Caco-2 (cell line): ENCODE measurements at places on chromosomes 3 and 15. TPM values are rescaled to one million over a fixed set of nuclear protein-coding genes. Genes with fewer than 3 reads are reported as not detected.

The PRR20G gene
- total RNA-seq = not detected in 2 replicates

The ST3GAL6 gene
- total RNA-seq = 59.7 and 67.2 TPM in 2 replicates

The COL6A5 gene
- not detected in 2 replicates for total RNA-seq

The IQCF5 gene
- not detected in 2 replicates for total RNA-seq

The ROPN1 gene
- total RNA-seq = not detected in 2 replicates

The BCL2A1 gene
- not detected in 2 replicates for total RNA-seq

The INKA1 gene
- not detected in 2 replicates for total RNA-seq

The KCNAB1 gene
- 0.14 and 0.44 TPM in 2 replicates for total RNA-seq

The ATP13A4 gene
- total RNA-seq = 1.2 and 1.4 TPM in 2 replicates

DNA sequence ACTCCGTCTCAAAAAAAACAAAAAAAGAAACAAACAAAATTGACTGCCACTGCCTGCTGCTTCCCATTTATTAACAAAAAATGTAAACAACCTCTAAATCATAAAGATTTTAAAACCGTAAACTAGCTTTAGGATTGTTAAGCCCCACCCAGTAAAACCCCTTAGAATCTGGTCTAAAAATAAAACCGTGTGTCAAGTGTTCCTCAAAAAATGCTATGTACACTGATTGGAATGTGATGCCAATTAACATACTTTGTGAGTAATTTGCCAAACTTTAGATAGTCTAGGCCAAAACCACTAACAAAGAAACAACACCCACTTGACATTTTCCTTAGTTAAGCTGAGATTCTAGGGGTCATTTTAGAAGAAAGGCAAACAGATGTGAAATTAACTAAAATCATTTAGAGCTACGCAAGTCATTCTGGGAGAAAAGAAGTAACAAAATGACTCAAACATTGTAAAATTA lies 5.3 kb downstream of the RAF1 start:
- no peaks in the 10 kb centered on the region for H3K36me3 ChIP-seq
- no peaks in the 10 kb centered on the region for H3K27me3 ChIP-seq
- DNase-seq = no peak
- H3K4me1 ChIP-seq = peaks cover 24% of the 10 kb centered on the region
- H3K4me3 ChIP-seq = no peak overlapping the region

GRCh38 chr3:46904303-46905212 lies 27.0 kb downstream of the PTH1R start:
- H3K27me3 ChIP-seq = no peaks in the 10 kb centered on the region
- H3K27ac ChIP-seq = no peak overlapping the region
- no peak for DNase-seq
- H3K36me3 ChIP-seq = no peaks in the 10 kb centered on the region
- H3K4me1 ChIP-seq = no peaks in the 10 kb centered on the region

- no peak for DNase-seq
- no peaks in the 10 kb centered on the region for H3K27me3 ChIP-seq
- H3K4me1 ChIP-seq = no peaks in the 10 kb centered on the region
- no peak overlapping the region for H3K27ac ChIP-seq
- H3K36me3 ChIP-seq = no peaks in the 10 kb centered on the region
These were observed 15.3 kb downstream of the ST8SIA2 start for GRCh38 chr15:92409006-92409405.

DNA sequence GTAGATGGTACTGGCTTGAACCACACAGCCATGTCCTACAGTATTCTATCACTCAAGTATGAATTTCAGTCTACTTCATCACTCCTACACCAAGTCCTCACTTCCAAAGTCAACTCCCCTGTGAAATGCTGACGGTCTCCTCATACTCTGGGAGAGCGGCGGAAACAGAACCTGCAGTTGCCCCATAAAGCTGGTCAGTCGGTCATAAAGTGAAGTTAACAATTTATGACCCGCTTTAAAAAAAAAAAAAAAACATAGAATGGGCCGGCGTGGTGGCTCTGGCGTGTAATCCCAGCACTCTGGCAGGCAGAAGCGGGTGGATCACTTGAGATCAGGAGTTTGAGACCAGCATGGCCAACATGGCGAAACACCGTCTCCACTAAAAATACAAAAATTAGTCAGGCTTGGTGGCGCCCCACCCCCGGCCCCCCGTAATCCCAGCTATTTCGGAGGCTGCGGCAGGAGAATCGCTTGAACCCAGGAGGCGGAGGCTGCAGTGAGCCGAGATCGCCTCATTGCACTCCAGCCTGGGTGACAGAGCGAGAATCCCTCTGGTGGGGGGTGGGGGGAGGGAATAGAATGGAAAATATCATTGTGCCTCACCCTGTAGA lies 2.1 kb downstream of the TRANK1 start:
- no peak overlapping the region for H3K27ac ChIP-seq
- H3K27me3 ChIP-seq = no peaks in the 10 kb centered on the region
- no peaks in the 10 kb centered on the region for H3K36me3 ChIP-seq
- H3K4me3 ChIP-seq = no peak overlapping the region

- peaks cover 27% of the 10 kb centered on the region for H3K4me1 ChIP-seq
- DNase-seq = no peak
- H3K27ac ChIP-seq = peak overlapping the region; percentile 15
- no peaks in the 10 kb centered on the region for H3K27me3 ChIP-seq
- no peaks in the 10 kb centered on the region; the same call in 1 of the 2 replicates for H3K36me3 ChIP-seq
These were observed 24.3 kb upstream of the HEG1 start for GRCh38 chr3:125080077-125080476.

- no peak for DNase-seq
- no peak overlapping the region for H3K27ac ChIP-seq
- H3K36me3 ChIP-seq = no peaks in the 10 kb centered on the region
- no peaks in the 10 kb centered on the region for H3K27me3 ChIP-seq
- no peaks in the 10 kb centered on the region for H3K4me1 ChIP-seq
- H3K4me3 ChIP-seq = no peak overlapping the region
These were observed 41.0 kb upstream of the TCF12 start for GRCh38 chr15:56877255-56877970.

DNA sequence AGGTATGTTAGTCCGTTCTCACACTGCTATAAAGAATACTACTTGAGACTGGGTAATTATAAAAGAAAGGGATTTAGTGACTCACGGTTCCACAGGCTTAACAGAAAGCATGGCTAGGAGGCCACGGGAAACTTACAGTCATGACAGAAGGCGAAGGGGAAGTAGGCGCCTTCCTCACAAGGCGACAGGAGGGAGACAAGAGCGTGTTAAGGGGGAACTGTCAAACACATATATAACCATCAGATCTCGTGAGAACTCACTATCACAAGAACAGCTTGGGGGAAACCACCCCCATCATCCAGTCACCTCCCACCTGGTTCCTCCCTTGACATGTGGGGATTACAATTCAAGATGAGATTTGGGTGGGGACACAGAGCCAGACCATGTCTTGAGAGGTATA lies 30.4 kb downstream of the SPRED1 start:
- no peaks in the 10 kb centered on the region for H3K27me3 ChIP-seq
- DNase-seq = no peak
- no peak overlapping the region for H3K4me3 ChIP-seq
- H3K4me1 ChIP-seq = no peaks in the 10 kb centered on the region
- H3K27ac ChIP-seq = no peak overlapping the region

DNA sequence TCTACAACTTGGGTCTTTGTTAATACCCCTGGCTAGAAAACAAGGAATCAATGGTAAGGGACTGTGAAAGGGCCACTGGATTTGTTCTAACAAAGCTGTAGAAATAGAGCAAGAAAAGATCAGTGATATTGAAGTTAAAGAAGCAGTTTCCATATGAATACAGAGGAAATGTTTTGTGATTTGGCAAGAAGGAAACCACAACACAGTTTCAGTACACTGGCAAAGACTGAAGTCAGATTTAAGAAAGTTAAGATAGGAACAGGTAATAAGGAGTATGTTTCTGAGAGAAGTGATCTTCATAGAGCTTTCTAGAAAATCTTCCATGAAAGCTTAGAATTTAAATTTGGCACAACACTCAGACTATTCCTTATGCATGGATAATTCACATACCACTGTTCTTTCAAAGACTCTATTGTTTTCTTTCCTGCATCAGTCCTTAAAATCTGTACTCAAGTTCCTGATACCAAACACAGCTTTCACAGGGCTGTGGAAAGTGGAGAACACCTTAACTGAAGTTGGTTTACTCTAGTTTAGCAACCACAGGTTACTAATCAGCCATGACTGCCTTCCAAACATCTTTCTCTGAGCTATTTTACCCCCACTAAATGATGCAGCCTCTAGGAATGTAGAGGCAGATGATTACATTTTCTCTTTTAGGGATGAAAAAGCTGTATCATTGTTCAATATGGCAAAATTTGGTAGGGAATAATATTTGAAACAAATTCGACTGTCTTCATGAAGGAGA lies 32.4 kb upstream of the ALCAM start:
- no peak overlapping the region for H3K4me3 ChIP-seq
- no peaks in the 10 kb centered on the region for H3K36me3 ChIP-seq
- H3K27ac ChIP-seq = no peak overlapping the region
- H3K4me1 ChIP-seq = no peaks in the 10 kb centered on the region
- no peak for DNase-seq

GRCh38 chr3:24522146-24522579 lies 27.5 kb upstream of the THRB start:
- H3K4me1 ChIP-seq = peaks cover 41% of the 10 kb centered on the region
- H3K36me3 ChIP-seq = no peaks in the 10 kb centered on the region
- DNase-seq = peak; percentile 36

DNA sequence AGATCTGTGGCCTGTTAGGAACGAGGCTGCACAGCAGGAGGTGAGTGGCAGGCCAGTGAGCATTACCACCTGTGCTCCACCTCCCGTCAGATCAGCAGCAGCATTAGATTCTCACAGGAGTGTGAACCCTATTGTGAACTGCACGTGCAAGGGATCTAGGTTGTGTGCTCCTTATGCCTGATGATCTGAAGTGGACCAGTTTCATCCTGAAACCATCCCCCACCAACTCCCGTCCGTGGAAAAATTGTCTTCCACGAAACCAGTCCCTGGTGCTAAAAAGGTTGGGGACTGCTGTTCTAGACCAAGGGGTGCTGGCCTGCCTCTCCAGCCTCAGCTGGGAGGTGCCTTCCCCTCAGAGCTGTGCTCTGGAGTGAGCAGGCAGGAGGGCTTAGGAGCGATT lies 61.4 kb downstream of the RPLP1 start:
- H3K36me3 ChIP-seq = no peaks in the 10 kb centered on the region
- no peaks in the 10 kb centered on the region for H3K4me1 ChIP-seq
- no peaks in the 10 kb centered on the region for H3K27me3 ChIP-seq
- no peak overlapping the region for H3K4me3 ChIP-seq

GRCh38 chr3:68706096-68706495 lies 226.3 kb downstream of the TAFA4 start:
- no peak for DNase-seq
- H3K27ac ChIP-seq = no peak overlapping the region
- no peak overlapping the region for H3K4me3 ChIP-seq
- no peaks in the 10 kb centered on the region for H3K27me3 ChIP-seq
- no peaks in the 10 kb centered on the region for H3K4me1 ChIP-seq

DNA sequence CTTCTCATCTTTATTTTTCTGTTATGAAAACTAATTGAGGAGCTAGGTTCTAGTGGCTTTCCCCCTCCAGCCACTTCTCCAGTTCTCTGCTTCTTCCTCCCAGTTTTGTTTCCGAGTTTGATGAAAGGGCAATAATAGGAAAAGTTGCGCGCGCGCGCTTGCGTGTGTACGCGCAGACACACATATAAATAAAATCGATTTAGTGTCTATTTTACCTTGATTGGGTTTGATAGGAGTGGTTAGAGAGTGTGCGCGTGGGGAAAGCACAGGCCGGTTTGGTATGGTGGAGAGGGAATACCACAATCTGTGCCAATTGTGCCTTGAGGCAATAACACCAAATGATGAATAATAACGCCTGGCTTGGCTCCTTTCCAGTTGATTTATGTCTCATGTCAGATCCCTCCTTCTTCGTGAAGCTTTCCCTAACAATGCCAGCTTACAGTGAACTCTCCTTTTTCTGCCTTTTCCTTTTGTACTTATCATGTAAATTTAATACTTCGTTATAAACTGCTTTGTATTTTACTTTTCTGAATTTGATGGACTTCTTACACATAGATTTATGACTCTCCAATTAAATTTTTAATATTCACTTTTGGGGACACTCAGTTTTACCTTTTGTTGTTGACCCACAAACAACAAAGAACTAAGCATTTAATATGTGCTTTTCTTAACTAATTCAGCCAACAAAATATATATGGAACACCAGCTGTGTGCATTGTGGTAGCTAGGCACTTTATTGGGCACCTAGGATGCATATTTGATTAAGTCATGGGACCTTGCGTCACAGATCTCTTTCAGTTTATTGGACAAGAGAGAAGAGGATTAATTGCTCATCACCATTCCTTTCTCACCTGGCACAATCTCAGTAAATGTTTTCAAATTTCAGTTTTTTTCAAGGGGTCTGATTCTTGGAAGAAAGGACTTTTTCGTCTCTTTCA lies 1.7 kb downstream of the TIPARP start:
- no peaks in the 10 kb centered on the region for H3K36me3 ChIP-seq
- H3K27me3 ChIP-seq = no peaks in the 10 kb centered on the region
- H3K4me3 ChIP-seq = peak overlapping the region; percentile 84
- DNase-seq = no peak

GRCh38 chr3:60935709-60936108 lies 315.5 kb downstream of the FHIT start:
- no peaks in the 10 kb centered on the region for H3K36me3 ChIP-seq
- no peak overlapping the region for H3K27ac ChIP-seq
- no peak overlapping the region for H3K4me3 ChIP-seq
- DNase-seq = no peak
- no peaks in the 10 kb centered on the region for H3K27me3 ChIP-seq

GRCh38 chr3:140770977-140771667 lies 93.3 kb downstream of the TRIM42 start:
- no peak for DNase-seq
- H3K4me1 ChIP-seq = no peaks in the 10 kb centered on the region
- no peaks in the 10 kb centered on the region for H3K27me3 ChIP-seq
- no peaks in the 10 kb centered on the region for H3K36me3 ChIP-seq
- no peak overlapping the region for H3K4me3 ChIP-seq

DNA sequence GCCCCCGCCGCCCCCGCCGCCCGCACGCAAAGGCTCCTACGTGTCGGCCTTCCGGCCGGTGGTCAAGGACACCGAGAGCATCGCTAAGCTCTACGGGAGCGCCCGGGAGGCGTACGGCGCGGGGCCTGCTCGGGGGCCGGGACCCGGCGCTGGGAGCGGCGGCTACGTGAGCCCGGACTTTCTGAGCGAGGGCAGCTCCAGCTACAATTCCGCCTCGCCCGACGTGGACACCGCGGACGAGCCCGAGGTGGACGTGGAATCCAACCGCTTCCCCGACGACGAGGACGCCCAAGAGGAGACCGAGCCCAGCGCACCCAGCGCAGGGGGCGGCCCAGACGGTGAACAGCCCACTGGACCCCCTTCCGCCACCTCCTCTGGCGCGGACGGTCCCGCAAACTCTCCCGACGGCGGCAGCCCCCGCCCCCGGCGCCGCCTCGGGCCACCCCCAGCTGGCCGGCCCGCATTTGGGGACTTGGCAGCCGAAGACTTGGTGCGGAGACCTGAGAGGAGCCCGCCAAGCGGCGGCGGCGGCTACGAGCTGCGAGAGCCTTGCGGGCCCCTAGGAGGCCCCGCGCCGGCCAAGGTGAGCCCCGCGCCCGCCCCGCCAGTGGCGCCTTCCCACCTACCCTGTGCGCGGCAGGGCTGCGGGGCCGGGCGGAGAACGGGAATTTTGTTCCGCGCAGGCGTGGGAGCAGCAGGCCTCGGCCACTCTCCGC lies 2.4 kb downstream of the SKOR1 start:
- no peaks in the 10 kb centered on the region for H3K27me3 ChIP-seq
- H3K27ac ChIP-seq = no peak overlapping the region
- H3K36me3 ChIP-seq = no peaks in the 10 kb centered on the region
- no peak for DNase-seq

- no peaks in the 10 kb centered on the region for H3K36me3 ChIP-seq
- H3K4me1 ChIP-seq = no peaks in the 10 kb centered on the region
- H3K27me3 ChIP-seq = no peaks in the 10 kb centered on the region
These were observed 55.5 kb downstream of the PLS1 start for GRCh38 chr3:142651711-142652110.

GRCh38 chr3:181431748-181432147 lies 280.0 kb upstream of the SOX2 start:
- H3K4me3 ChIP-seq = no peak overlapping the region
- DNase-seq = no peak
- H3K27ac ChIP-seq = no peak overlapping the region
- H3K36me3 ChIP-seq = no peaks in the 10 kb centered on the region
- H3K27me3 ChIP-seq = no peaks in the 10 kb centered on the region
- no peaks in the 10 kb centered on the region for H3K4me1 ChIP-seq
